ENCODE measurements at places on chromosomes 7 and 10. TPM values are rescaled to one million over a fixed set of nuclear protein-coding genes. Genes with fewer than 3 reads are reported as not detected.

Gene DYDC2
- not detected for total RNA-seq

Gene CCDC172
- total RNA-seq, result not detected

Gene FAM171A1
- 27.7 TPM for total RNA-seq

Gene ACBD7
- not detected for total RNA-seq

GRCh38 chr10:28254290-28254985 lies 48.4 kb downstream of the MPP7 start:
- peaks cover 30% of the 10 kb centered on the region for H3K4me1 ChIP-seq
- H3K27ac ChIP-seq, result peak overlapping the region; percentile 77
- H3K27me3 ChIP-seq, result no peaks in the 10 kb centered on the region
- no peaks in the 10 kb centered on the region for H3K36me3 ChIP-seq
- DNase-seq, result no peak

- peaks cover 8% of the 10 kb centered on the region for H3K36me3 ChIP-seq
- H3K27me3 ChIP-seq, result no peaks in the 10 kb centered on the region
- DNase-seq, result no peak
- H3K27ac ChIP-seq, result peak overlapping the region; percentile 94
- peak overlapping the region; percentile 14 for H3K4me3 ChIP-seq
Observed at GRCh38 chr7:100544967-100545359, 6.0 kb downstream of the AGFG2 start.

DNA sequence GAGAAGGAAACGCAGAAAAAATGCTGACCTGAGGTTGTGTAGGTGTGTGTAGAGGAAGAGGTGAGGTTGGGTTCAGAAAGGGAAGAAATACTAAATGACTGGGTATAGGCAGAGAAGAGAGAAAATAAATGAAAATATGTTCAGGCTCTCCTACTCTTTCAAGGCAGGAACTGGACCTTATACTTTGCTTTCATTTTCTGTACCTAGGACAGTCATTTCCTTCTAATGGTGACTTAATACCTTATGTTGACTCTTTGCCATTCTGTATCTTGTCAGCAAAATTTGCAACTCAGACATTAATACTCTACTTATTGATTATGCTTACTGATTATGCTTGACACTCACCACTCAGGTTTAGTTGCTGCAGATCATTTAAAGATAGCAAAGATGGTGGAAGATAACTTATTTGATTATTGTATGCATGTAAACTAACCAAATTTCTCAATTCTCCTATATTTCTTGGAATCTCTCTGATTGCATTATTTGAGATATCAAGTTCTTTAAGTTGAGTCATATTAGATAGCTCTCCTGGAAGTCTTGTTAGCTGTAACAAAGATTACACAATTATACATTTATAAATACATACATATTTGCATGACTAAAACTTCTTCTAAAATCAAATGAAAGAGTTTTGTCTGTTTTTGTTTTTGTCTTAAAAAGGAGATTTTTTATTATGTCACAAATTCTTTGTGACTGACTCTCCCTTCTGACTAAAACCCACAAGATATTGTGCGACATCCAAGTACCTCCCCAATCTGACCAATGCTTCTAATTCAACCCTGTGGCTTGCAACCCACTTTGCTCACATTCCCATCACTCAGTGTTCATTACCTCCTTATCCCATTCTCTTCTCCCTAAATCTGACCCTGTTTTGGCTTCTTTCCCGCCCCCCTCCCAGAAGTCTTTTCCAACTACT lies 20.0 kb downstream of the LRRD1 start:
- H3K4me1 ChIP-seq, result no peaks in the 10 kb centered on the region
- no peak overlapping the region for H3K4me3 ChIP-seq

GRCh38 chr10:110824152-110824441 lies 47.6 kb upstream of the PDCD4 start:
- peak overlapping the region; percentile 86 for H3K27ac ChIP-seq
- H3K4me3 ChIP-seq, result no peak overlapping the region
- no peaks in the 10 kb centered on the region for H3K36me3 ChIP-seq
- H3K4me1 ChIP-seq, result peaks cover 64% of the 10 kb centered on the region

DNA sequence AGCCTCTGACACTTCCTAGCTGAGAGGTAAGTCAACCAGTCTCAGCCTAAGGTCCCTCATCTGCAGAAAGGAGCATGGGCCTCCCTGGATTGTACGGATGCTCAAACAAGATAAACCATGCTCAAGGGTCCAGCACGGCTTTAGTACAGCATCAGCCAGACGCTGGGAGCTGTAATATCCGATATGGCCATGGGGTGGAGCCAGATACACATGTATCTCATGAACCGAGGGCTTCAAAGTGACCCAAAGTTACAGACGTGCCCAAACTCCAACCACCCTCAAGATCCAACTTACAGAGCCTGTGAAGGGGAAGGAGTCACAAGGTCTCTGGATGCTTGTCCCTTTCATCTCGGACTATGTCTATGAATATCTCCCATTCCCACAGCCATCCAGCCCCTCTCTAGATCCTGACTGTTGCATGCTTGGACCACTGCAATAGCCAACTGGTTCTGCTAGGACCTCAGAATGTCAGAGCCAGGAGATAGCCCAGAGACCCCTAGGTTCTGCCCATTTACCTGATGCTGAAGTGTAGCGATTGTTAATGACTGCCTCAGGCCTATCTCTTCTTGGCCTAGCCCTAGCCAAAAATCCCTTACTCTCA lies 142.4 kb downstream of the SH3PXD2A start:
- no peaks in the 10 kb centered on the region for H3K4me1 ChIP-seq
- H3K4me3 ChIP-seq, result no peak overlapping the region
- DNase-seq, result peak; percentile 33
- H3K27ac ChIP-seq, result no peak overlapping the region
- no peaks in the 10 kb centered on the region for H3K27me3 ChIP-seq

DNA sequence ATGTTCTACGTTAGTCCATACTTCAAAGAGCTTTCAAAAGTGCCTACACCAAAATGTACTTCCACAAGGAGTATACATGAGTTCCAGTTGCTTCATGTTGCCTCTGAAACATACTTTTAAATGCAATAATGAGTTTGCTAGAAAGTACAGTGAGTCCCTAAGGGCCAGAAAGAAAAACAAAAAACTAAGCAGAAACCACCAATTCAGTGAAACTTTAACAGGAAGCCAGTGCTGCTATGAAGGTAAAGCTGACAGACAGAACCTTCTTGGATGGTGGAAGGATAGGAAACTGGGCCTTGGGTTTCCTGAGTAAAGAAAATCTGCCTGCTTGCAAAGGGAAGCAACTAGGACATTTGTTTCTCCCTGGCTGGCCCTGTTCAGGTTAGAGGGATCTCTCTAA lies 104.2 kb downstream of the CTTNBP2 start:
- H3K36me3 ChIP-seq, result no peaks in the 10 kb centered on the region
- no peak overlapping the region for H3K27ac ChIP-seq
- no peaks in the 10 kb centered on the region for H3K4me1 ChIP-seq
- H3K4me3 ChIP-seq, result no peak overlapping the region

DNA sequence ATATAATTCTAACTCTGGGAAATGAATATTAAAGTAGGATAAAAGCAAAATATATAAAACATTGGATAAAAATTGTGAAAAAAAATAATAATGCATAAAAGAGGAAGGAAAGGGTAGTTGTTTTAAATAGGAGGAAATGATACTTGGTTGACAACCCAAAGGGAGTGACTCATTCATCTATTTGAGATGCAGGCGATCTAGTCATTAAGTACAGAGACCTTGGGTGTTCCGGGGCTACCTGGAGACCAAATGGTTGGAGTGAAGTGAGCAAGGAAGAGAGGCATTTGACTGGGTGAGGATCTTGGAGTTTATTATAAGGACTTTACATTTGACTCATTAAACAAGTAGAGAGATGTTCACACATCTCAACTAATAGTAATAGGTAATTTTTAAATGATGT lies 111.0 kb downstream of the LRRTM3 start:
- no peak overlapping the region for H3K4me3 ChIP-seq
- no peaks in the 10 kb centered on the region for H3K4me1 ChIP-seq
- H3K27ac ChIP-seq, result no peak overlapping the region
- no peaks in the 10 kb centered on the region for H3K36me3 ChIP-seq
- DNase-seq, result no peak

DNA sequence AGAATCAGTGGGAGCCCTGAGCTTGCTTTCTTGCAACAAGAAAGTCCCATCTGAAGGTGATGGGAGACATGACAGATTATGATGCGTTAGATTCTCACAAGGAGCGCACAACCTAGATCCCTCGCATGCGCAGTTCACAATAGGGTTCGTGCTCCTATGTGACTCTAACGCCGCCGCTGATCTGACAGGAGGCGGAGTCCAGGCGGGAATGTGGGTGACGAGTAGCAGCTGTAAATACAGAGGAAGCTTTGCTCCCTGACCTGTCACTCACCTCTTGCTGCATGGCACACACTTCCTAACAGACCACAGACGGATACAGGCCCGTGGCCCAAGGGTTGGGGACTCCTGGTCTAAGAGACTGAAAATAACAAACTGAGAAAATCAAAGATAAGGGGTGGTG lies 1163.4 kb upstream of the AUTS2 start:
- H3K4me3 ChIP-seq, result no peak overlapping the region
- no peak overlapping the region for H3K27ac ChIP-seq
- no peaks in the 10 kb centered on the region for H3K4me1 ChIP-seq
- H3K36me3 ChIP-seq, result no peaks in the 10 kb centered on the region
- DNase-seq, result no peak
- no peaks in the 10 kb centered on the region for H3K27me3 ChIP-seq

DNA sequence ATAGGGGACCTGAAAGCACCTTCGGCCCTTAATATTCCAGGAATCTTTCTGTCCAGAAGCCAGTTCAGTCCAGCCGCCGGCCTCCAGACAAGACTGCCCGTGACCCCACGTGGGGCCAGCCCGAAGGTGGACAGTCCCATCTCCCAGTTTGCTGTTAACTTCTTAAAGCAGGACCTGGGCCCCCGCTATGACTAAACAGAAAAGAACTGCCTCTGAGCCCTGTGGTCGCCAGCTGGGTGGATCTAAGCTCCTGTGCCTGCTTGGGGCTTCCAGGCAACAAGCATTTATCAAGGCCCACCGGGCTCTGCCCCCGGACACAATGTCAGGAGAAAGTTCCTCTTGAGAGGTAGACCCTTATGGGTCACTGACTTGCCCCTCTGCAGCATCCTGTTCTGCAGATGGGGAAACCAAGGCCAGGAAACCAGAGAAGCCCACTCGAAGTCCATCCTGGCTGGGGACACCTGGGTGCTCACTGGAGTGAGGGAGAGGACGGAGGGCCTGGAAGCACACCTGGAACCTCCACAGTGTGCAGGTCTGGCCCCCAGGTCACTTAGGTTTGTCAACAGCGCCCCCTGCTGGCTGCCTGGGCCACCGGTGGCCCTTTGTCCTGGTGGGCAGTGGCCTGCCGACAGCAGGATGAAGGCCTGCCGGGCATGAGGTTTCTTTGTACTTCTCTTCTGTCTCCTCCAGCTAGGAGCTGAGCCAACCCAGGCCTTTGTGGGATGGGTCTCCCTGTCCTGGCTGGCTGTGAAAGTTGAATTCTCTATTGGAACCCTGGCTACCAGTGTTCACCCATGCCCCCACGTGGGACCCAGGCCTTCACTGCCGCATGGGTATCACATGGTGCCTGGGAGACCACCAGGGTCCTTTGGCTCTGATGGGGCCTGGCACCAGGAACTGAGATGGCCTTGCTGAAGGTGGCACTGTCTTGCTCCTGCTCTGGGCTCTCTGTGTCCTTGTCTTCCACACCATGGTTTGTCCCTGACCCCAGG lies 128.0 kb downstream of the ZMIZ1 start:
- no peak overlapping the region for H3K27ac ChIP-seq
- H3K4me3 ChIP-seq, result no peak overlapping the region
- no peaks in the 10 kb centered on the region for H3K27me3 ChIP-seq
- peaks cover 7% of the 10 kb centered on the region for H3K4me1 ChIP-seq
- peak; percentile 84 for DNase-seq

DNA sequence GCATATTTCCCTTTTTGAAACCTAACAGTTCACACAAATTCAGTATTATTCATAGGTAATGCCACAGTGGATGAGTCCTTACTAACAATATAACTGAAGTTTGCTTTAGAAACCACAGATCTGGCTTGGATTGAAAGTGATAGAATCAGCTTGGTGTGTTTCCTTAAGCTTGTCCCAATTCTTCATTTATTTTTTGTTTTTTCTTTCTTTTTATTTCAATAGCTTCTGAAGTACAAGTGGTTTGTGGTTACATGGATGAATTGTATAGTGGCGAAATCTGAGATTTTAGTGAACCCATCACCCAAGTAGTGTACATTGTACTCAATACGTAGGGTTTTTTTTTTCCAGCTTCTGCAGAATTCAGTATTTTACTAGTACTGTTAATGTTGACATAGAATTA lies 518.2 kb upstream of the SEMA3D start:
- no peaks in the 10 kb centered on the region for H3K27me3 ChIP-seq
- H3K4me1 ChIP-seq, result no peaks in the 10 kb centered on the region
- H3K4me3 ChIP-seq, result no peak overlapping the region
- no peak for DNase-seq

DNA sequence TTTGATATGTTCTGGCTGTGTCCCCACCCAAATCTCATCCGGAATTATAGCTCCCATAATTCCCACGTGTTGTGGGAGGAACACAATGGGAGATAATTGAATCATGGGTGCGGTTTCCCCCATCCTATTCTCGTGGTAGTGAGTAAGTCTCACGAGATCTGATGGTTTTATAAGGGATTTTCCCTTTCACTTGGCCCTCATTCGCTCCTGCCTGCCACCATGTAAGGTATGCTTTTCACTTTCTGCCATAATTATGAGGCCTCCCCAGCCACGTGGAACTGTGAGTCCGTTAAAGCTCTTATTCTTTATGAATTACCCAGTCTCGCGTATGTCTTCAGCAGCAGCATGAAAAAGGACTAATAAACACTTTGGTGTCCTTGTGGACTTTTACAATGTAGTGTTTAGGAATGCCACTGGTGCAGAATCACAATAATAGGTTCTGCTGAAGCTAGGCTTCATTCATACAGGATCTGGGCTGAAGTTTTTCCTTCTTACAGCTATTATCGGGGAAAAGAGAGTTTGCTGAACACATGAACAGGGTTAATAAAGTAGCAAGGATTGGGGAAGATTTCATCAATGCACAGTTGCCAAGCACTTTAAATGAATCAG lies 74.3 kb downstream of the CPED1 start:
- no peak overlapping the region for H3K4me3 ChIP-seq
- DNase-seq, result no peak
- no peaks in the 10 kb centered on the region for H3K27me3 ChIP-seq
- no peaks in the 10 kb centered on the region for H3K36me3 ChIP-seq
- H3K27ac ChIP-seq, result peak overlapping the region; percentile 49

- no peaks in the 10 kb centered on the region for H3K27me3 ChIP-seq
- no peak overlapping the region for H3K4me3 ChIP-seq
- no peaks in the 10 kb centered on the region for H3K36me3 ChIP-seq
Observed at GRCh38 chr10:132223156-132223590, 36.4 kb downstream of the DPYSL4 start.

DNA sequence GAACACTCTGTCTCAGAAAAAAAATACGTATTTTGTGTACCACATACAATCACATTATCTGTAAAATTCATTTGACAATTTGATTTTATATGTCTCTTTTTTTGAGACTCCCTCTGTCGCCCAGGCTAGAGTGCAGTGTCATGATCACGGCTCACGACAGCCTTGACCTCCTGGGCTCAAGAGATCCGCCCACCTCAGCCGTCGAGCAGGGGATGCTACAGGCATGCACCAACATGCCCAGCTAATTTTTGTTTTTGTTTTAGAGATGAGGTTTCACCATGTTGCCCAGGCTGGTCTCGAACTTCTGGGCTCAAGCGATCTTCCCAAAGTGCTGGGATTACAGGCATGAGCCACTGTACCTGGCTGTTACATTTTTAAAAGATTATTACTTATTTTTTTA lies 11.6 kb upstream of the BAZ1B start:
- peaks cover 43% of the 10 kb centered on the region for H3K36me3 ChIP-seq
- DNase-seq, result no peak
- no peaks in the 10 kb centered on the region for H3K27me3 ChIP-seq
- no peak overlapping the region for H3K27ac ChIP-seq

- no peak overlapping the region for H3K4me3 ChIP-seq
- peak overlapping the region; percentile 86 for H3K27ac ChIP-seq
- no peak for DNase-seq
- H3K36me3 ChIP-seq, result no peaks in the 10 kb centered on the region
- H3K27me3 ChIP-seq, result no peaks in the 10 kb centered on the region
- peaks cover 49% of the 10 kb centered on the region for H3K4me1 ChIP-seq
Observed at GRCh38 chr10:29628912-29629526, 5.8 kb downstream of the SVIL start.
